ENCODE measurements at places on chromosomes 12 and 14. TPM values are rescaled to one million over a fixed set of nuclear protein-coding genes. Genes with fewer than 3 reads are reported as not detected.

DNA sequence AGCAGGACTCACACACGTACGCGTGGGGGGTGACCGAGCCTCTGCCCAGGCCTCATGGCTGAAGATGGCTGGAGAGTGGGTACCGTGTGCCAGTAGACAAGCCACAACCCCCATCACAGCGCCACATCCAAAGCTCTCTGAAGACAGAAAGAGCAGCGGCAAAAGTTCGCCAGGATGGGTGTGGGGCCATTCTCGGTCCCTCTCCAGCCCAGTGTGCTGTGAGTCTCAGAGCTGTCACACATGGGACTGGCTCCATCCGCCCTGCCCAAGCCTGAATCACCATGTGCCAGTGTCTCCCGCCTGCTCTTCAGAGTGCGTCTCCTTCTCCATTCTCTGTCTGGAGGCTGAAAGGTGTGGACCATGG, 5.7 kb downstream of the TMEM179 start:
- H3K27me3 ChIP-seq, result no peaks in the 10 kb centered on the region
- H3K36me3 ChIP-seq, result no peaks in the 10 kb centered on the region
- peaks cover under 1% of the 10 kb centered on the region for H3K4me1 ChIP-seq
- H3K27ac ChIP-seq, result no peak overlapping the region

GRCh38 chr12:51938726-51939125, 12.8 kb upstream of the ACVR1B start:
- H3K36me3 ChIP-seq, result no peaks in the 10 kb centered on the region
- H3K27me3 ChIP-seq, result no peaks in the 10 kb centered on the region
- no peak for DNase-seq
- H3K4me3 ChIP-seq, result no peak overlapping the region
- no peak overlapping the region for H3K27ac ChIP-seq

- no peak for DNase-seq
- peak overlapping the region; percentile 86 for H3K4me3 ChIP-seq
These were observed 608 bp downstream of the ZNF410 start for GRCh38 chr14:73887318-73887616.

DNA sequence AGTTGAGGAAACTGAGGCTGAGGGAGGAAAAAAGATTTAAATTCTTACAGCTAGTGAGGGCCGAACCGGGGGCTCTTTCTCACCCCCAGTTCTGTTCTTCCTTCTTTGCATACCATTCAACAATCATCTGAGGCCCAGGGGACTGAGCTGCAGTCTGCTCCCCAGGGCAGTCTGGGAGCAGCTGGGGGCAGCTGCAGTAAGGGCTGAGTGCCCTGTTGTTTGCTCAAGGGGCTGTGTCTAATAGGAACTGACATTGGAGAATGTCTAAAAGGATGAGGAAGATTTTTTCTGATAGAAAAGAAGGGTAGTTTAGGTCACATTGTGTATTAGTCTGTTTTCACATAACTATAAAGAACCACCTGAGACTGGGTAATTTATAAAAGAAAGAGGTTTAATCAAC, 42.2 kb downstream of the SLC17A8 start:
- H3K27me3 ChIP-seq, result no peaks in the 10 kb centered on the region
- H3K27ac ChIP-seq, result no peak overlapping the region
- H3K36me3 ChIP-seq, result no peaks in the 10 kb centered on the region

GRCh38 chr14:68297876-68298468, 478.4 kb downstream of the RAD51B start:
- H3K27ac ChIP-seq, result peak overlapping the region; percentile 25
- H3K4me3 ChIP-seq, result no peak overlapping the region
- H3K36me3 ChIP-seq, result no peaks in the 10 kb centered on the region
- no peak for DNase-seq
- no peaks in the 10 kb centered on the region for H3K27me3 ChIP-seq

- H3K36me3 ChIP-seq, result peaks cover 51% of the 10 kb centered on the region
- H3K27me3 ChIP-seq, result no peaks in the 10 kb centered on the region
- DNase-seq, result peak; percentile 83
These were observed 602 bp downstream of the APEX1 start for GRCh38 chr14:20455355-20456300.

GRCh38 chr12:29742646-29743045, 41.1 kb downstream of the TMTC1 start:
- no peaks in the 10 kb centered on the region for H3K4me1 ChIP-seq
- H3K36me3 ChIP-seq, result no peaks in the 10 kb centered on the region
- H3K27ac ChIP-seq, result no peak overlapping the region
- no peak for DNase-seq
- H3K27me3 ChIP-seq, result no peaks in the 10 kb centered on the region

DNA sequence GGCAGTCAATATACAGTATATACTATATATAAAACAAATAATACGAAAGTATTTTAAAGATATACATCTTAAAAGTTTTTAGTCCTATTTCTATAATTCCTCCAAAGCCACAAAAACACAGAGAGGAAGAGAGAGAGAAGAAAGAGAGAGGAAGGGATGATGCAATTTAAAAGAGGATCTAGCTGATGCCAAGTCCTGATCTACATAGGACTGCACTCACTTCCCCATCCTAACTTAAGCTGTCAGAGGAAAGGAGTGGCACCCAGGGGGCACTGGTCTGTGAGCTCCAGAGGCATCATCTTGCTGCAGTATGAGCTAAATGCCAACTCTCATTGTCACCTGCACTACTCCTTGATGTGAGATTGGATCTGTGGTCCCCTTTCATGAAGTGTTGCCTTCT, 95.8 kb downstream of the C12orf42 start:
- H3K4me1 ChIP-seq, result no peaks in the 10 kb centered on the region
- no peaks in the 10 kb centered on the region for H3K27me3 ChIP-seq
- no peak overlapping the region for H3K4me3 ChIP-seq
- H3K36me3 ChIP-seq, result peaks cover 28% of the 10 kb centered on the region
- H3K27ac ChIP-seq, result no peak overlapping the region

Gene SDSL
- total RNA-seq, result 4.7 TPM

Gene OASL
- total RNA-seq, result 3.4 TPM

Gene MYO1H
- total RNA-seq, result not detected

Gene CFAP73
- total RNA-seq, result not detected

Gene SERPINA9
- not detected for total RNA-seq
